ENCODE measurements at places on chromosomes 12 and 14. TPM values are rescaled to one million over a fixed set of nuclear protein-coding genes. Genes with fewer than 3 reads are reported as not detected.

Gene CDCA3
- 1.9 TPM for total RNA-seq

Gene CLEC2A
- total RNA-seq, result not detected

- no peak overlapping the region for H3K27ac ChIP-seq
- no peaks in the 10 kb centered on the region for H3K36me3 ChIP-seq
- H3K27me3 ChIP-seq, result no peaks in the 10 kb centered on the region
- DNase-seq, result no peak
- no peaks in the 10 kb centered on the region for H3K4me1 ChIP-seq
Measured at GRCh38 chr12:2749580-2749979, 45.2 kb upstream of the FKBP4 start.

DNA sequence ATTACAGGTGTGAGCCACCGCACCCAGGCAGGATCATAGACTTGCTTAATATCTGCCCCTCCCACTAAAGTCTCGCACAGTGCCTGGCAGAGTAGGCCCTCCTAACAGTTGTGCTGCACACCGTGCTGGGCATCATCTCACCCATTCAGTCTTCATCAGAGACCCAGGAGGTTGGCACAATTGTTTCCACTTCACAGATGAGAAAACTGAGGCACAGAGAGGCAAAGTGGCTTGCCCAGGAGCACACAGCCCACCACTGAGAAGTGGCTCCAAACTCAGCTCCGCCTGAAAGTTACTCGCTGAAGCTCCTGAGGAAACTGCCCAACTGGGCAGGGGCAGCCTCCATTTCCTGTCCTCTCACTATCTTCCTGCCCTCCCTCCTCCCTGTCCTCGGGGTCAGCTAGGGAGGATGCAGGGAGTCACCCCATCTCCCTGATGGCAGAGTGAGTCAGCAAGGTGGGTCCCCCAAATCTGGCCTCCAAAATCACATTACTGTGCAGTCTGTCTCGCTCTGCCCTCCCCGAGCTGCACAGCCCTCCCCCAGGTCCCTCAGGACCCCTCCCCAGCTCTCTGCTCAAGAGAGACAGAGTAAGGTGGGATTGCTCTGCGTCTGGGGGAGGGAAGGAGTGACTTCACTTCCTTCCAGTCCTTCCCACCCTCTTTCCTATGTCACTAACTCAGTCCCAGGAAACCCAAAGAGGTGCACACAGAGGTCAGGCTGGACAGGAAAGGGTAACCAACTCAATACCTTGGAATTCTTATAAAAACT lies 5.7 kb downstream of the SLC8B1 start:
- DNase-seq, result no peak
- peaks cover 4% of the 10 kb centered on the region for H3K36me3 ChIP-seq
- no peak overlapping the region for H3K27ac ChIP-seq
- no peaks in the 10 kb centered on the region for H3K27me3 ChIP-seq
- no peak overlapping the region for H3K4me3 ChIP-seq
- H3K4me1 ChIP-seq, result peaks cover 29% of the 10 kb centered on the region

GRCh38 chr14:55772486-55772885 lies 192.5 kb downstream of the KTN1 start:
- H3K27ac ChIP-seq, result no peak overlapping the region
- no peaks in the 10 kb centered on the region for H3K4me1 ChIP-seq
- H3K36me3 ChIP-seq, result no peaks in the 10 kb centered on the region
- no peak overlapping the region for H3K4me3 ChIP-seq

- no peak overlapping the region for H3K4me3 ChIP-seq
- no peaks in the 10 kb centered on the region for H3K4me1 ChIP-seq
- no peaks in the 10 kb centered on the region for H3K27me3 ChIP-seq
- DNase-seq, result no peak
- peaks cover 3% of the 10 kb centered on the region for H3K36me3 ChIP-seq
- H3K27ac ChIP-seq, result no peak overlapping the region
Measured at GRCh38 chr12:8829621-8830020, 7.2 kb downstream of the A2ML1 start.

- no peak overlapping the region for H3K4me3 ChIP-seq
- no peak overlapping the region for H3K27ac ChIP-seq
- DNase-seq, result no peak
- H3K27me3 ChIP-seq, result no peaks in the 10 kb centered on the region
- H3K36me3 ChIP-seq, result no peaks in the 10 kb centered on the region
Measured at GRCh38 chr12:114457620-114458019, 51.7 kb upstream of the TBX5 start.

GRCh38 chr14:89650077-89650978 lies 233.3 kb upstream of the FOXN3 start:
- DNase-seq, result no peak
- H3K27me3 ChIP-seq, result no peaks in the 10 kb centered on the region
- no peaks in the 10 kb centered on the region for H3K4me1 ChIP-seq
- no peaks in the 10 kb centered on the region for H3K36me3 ChIP-seq
- no peak overlapping the region for H3K4me3 ChIP-seq

- DNase-seq, result no peak
- H3K36me3 ChIP-seq, result no peaks in the 10 kb centered on the region
- no peak overlapping the region for H3K4me3 ChIP-seq
Measured at GRCh38 chr14:46344327-46344937, 307.1 kb downstream of the RPL10L start.

DNA sequence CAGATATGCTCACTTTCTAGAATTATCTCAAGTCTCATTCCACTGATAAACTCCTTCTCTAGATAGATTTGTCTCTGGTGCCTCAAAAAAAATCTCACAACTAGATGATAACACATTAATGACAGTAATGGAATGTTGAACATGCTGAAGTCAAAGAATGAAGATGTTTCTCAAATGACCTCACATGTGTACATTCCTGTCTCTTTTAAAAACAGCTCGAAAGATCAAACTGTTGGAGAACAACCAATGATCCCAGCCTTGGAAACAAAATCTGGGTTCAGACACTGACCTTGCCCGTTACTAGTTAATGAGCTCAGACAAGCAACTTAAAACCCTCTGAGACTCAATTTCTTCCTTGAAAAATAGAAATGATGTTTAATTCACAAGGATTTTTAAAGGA lies 44.7 kb upstream of the KCNJ8 start:
- DNase-seq, result no peak
- peaks cover 9% of the 10 kb centered on the region for H3K4me1 ChIP-seq
- no peak overlapping the region for H3K4me3 ChIP-seq
- H3K36me3 ChIP-seq, result no peaks in the 10 kb centered on the region
- H3K27ac ChIP-seq, result no peak overlapping the region
- no peaks in the 10 kb centered on the region for H3K27me3 ChIP-seq

GRCh38 chr14:52895000-52895399 lies 55.9 kb downstream of the FERMT2 start:
- H3K27ac ChIP-seq, result peak overlapping the region; percentile 28
- DNase-seq, result no peak
- H3K4me3 ChIP-seq, result no peak overlapping the region
- peaks cover 14% of the 10 kb centered on the region for H3K36me3 ChIP-seq
- no peaks in the 10 kb centered on the region for H3K27me3 ChIP-seq

Data from thoracic aorta (tissue), 2 donors.